ENCODE measurements at places on chromosomes 6 and 20.

DNA sequence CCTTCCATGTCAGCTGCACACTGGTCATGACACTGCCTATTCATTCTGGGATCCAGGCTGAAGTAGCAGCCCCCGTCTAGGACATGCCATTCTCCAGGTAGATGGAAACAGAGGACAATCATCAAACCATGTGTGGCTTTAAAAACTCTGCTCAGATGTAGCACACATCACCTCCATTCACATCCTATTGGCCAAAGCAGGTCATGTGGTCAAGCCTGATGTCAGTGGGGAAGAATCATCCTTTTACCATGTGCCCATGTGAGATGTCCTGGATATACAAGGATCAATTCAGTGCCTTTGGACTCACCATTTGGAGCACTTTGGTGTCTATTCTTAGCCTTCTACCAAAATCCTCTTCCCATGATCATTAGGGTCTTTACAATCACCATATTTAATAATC is 99.5 kb downstream of the CDC5L start:
- no peak for DNase-seq

- DNase-seq = no peak
These were observed 67.2 kb downstream of the YTHDF1 start for GRCh38 chr20:63148696-63149095.

- no peak for DNase-seq
These were observed 23.8 kb upstream of the GCM1 start for GRCh38 chr6:53172468-53172803.

DNA sequence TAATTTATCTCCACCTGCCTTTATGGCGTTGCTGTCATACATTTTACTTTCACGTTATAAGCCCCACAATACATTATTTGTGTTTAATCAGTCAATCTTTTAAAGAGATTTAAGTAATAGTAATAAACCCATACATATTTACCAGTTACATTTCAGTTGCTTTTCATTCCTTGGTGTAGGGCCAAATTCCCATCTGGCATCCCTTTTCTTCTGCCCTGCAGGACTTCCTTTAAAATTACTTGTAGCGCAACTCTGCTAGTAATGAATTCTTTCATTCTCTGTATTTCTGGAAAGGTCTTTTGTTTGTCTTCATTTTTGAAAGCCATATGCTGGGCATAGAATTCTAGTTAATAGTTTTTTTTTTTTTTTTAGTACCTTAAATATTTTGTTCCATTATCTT is 24.9 kb downstream of the ZNF334 start:
- no peak for DNase-seq

DNA sequence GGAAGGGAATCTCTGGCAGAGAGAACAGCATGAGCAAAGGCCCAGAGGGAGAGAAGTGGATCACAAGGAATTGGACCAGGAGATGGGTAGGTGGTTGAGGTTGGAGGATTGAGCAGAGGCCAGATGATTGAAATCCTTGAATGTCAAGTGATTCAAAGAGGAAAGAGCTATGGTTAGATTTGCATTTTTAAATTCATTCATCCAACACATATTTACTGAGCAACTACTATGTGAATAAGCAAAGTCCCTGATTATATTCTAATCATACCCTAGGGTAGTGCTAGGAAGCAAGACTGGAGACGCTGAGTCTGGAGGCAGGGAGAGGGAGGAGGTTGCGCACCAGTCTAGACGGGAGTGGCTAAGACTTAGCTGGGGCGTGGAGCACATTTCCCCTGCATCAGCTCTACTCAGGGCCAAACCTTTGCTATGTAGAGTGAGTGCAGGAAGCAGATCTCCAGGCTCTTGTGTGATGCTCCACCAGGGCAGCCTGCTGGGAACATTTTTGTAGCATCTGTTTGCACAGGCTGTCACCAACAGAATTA is 40.2 kb downstream of the EYA2 start:
- no peak for DNase-seq

DNA sequence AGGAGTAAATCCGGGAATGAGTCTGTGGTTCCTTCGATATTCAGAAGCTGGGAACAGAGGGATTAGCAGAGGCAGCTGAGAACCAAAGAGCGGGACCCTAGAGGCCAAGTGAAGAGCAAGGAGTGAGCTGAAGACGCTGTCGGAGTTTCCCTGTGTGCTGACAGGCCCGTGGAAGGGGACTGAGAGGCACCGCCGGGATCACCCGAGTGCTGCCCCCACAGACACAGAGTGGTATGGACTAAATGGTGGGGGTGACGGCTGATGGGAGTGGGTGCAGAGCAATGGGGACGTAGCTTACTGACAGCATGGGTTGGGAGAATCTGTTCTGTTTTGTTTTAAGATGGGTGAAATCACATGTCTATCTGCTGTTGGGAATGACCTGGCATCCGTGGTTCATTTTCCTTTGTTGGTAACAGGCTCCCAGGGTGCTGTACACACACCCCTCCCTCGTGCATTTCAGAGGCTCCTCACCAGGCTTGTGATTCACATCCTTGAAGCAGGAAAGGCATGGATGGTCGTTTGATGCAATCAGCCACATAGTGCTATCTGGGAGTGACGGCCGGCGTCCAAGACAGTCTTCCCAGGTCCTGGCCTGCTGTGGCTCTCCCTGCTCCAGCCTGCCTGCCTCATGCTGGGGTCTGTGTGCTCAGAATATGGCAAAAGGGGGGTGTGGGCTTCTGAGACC is 97.4 kb downstream of the THBS2 start:
- DNase-seq = no peak

DNA sequence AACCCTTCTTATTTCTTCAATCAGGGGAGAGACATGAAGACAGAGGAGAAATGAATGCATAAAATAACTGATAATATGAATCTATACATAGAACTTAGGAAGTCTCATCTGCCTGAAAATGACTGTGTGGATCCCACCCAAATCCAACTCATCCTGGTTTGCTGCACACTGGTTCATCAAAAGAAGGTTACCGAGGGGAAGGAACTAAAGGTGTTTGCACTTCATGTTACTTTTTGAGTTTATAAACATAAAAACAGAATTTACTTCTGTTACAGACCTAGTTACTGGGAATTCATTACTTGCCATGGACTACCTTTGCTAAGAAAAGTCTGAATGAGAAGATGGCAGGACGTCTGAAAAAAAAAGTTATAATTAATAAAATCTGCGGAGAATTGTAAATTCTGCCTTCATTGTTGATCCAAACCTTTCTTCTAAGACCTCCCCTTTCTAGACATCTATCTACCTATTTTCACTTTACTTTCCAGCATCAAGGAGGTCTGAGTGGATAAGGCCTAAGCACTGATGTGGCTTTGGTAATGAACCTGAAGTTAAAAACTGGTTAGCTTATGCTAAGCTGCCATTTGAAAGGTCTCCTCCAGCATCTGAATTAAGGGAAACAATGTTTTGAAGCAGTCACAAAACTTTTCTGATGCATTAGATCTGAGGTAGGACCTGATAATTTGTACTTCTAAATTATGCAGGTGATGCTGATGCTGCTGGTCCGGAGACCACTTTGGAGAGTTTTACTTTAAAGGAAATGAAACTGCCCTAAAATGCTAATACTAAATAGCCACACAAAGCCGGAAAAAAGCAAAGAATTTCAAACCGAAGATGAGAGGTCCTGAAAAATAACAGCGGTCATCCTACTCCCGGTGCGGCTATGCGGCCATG is 84.0 kb downstream of the HFE start:
- DNase-seq = no peak

DNA sequence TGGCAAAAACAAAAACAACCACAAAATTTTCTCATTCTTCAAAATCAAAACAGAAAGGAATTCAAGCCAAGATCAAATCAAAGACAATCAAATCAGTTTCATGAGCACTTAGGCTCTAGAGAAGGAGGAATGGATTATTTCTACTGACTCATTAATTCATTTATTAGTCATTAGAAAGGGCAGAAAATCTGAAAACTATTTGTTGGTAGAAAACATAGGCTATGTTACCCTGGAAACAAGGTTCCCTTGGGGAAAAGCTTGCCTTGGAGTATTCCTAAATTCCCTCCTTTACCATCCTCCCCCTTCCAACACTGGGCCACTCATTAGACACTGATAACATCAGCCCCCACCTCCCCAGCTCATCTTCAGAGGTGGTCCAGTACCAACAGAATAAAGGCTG is 17.5 kb downstream of the KIF16B start:
- no peak for DNase-seq

DNA sequence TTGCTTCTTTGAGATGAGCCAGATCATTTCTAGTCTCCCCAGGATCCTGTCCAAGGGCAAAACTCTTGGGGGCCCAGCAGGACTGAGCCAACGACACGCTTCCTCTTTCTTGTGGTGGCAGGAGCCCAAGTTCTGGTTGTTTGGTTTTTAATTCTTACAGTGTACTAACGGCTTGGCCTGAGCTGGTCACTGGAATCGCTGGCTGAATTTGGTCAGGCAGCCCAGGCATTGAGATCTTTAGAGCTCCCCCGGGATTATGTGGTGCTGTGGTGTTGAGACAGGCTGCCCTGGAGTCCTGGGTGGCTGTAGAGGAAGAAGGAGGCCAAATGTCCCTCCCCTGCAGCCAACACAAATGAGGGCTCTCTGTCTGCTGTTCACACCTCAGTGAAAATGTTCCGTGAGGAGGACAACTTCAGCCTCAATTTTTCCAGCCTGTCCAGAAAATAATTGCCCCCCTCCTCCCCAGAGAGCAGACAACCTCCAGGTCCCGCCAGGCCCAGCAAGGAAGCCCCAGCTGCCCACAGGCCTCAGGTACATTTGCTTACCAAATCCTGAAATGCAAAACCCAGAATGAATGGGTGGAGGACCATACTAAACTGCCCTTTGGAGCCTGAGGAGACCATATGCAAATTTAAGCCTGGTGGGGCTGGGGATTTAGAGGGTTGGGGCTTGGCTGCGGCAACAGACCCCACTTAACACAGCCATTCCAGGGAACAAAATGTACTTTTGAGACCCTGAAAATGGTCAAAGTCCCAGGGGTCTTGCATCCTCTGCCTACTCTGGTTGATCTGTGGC is 23.6 kb downstream of the BNIP5 start:
- no peak for DNase-seq

GRCh38 chr6:149563203-149563927 is 2.8 kb upstream of the GINM1 start:
- DNase-seq = no peak

DNA sequence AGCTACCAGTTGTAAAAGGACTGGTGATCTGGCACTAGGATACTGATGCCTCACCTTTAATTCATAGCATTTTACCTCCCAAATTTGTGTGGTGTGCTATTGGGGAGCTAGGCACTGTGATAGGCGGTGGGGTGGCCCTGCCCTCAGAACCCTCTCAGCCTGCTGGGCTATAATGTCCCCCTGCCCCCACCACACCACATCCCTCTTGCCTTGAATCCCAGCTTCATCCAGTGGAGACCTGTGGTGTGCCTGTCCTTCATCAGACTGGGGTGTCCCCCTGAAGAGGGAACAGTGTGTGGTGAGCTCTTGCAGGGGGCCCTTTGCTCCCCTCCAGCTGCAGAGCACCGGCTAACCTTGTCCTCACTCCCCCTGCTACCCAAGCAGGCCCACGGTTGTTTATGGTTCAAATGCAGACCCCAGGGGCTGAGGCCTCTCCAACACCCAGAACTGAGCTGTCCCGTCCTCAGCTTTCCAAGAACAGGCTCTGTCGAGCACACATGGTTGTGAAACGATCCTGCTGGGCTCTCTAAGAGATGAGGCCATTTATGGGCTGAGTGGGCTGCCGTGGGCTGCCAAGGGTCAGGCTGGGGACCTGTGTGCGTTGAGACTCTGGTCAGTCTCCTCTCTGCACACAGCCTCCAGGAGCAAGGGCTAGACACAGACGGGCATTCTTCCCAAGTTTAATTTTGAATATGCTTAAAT is 26.9 kb upstream of the VEGFA start:
- DNase-seq = no peak

- DNase-seq = no peak
These were observed 24.9 kb upstream of the FKBP1A start for GRCh38 chr20:1417790-1418189.

DNA sequence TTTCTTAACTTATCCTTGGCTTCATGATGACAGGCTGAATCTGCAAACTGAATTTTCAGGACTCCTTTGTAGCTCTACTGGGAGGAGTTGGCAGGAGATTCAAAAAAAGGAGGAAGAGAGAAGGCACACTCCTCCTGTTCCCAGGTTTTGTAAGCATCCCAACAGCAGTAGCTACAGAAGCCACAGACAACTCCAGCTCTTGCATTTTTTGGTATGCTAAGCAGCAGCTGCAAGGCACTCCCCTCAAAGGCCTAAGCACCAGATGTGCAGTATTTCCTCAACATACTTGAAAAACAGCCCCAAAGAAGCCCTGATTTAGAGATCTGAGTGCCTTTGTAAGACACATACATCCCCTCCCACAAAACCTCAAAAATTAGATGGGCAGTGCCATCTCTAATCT is 328.6 kb upstream of the SYNCRIP start:
- DNase-seq = no peak

DNA sequence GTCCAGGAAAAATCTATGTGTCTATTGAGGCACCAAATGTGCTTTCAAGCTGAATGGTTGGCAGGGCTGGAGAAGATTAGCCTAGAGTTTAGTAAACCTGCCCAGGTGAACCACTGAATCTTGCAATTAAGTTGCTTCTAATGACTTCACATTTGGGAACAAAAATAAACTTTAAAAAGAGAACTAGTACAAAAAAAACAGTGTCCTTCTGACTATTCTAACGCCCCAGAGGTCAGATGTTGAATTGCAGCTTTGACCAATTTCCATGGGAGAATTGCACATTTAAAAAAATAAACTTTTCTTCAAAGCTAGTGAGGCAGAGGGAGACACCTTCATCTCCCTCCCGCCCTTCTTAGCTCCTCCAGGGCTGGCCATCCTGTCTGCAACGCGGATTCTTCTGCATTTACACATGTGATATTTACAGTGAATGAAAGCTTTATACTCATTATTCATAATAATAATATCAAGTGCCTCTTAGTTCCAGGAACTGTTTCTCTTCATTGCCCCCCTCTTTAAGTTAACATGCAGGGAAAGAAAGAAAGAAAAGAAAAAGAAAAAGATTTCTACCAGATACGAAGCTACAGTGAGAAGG is 270.2 kb downstream of the SMOC2 start:
- no peak for DNase-seq

DNA sequence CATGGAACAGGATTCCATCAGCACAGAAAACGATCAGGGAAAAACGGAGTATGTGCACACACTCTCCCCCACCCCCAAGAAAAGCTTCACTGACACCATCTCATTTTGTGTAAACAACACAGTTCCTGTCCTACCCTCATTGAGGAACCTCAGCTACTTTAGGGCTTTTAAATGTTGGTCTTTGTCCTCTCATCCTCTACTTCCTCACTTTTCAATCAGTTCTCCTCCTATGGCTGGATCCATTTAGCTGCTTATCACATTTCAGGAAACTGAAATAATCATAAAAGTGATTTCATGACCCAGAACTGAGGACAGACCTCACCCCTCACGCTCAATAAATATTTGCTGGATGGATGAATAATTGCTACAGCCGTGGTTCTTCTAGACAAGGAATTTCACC is 33.1 kb upstream of the PNRC1 start:
- DNase-seq = no peak
